Right lobe of liver (tissue), 6 donors: ENCODE measurements at places on chromosomes 1 and 21. TPM values are rescaled to one million over a fixed set of nuclear protein-coding genes. Genes with fewer than 3 reads are reported as not detected.

Gene SERTAD4
- total RNA-seq, result not detected

Gene UBL4B
- not detected for total RNA-seq

Gene KIF21B
- total RNA-seq, result 1.1 TPM

Gene TNFRSF4
- total RNA-seq, result 0.32 TPM

Gene HSD3B2
- total RNA-seq, result not detected

Gene KRTAP10-11
- not detected for total RNA-seq

Gene PBX1
- total RNA-seq, result 7.9 TPM

Gene RGS5
- total RNA-seq, result 2.6 TPM

Gene USP16
- 14.1 TPM for total RNA-seq

Gene LRRN2
- 0.74 TPM for total RNA-seq

Gene FAM177B
- total RNA-seq, result not detected

Gene STYXL2
- not detected for total RNA-seq

Gene TENT5C
- total RNA-seq, result 6.9 TPM

Gene BNIPL
- total RNA-seq, result not detected

Gene SH2D5
- total RNA-seq, result not detected

Gene SPATA21
- not detected for total RNA-seq

Gene SYPL2
- 5.1 TPM for total RNA-seq

Gene SLC5A9
- total RNA-seq, result 12.1 TPM

Gene C1orf210
- total RNA-seq, result 2.1 TPM
